RKO (cell line): ENCODE measurements at places on chromosomes 5 and 9.

- DNase-seq: no peak
These were observed 2.0 kb downstream of the MZB1 start for GRCh38 chr5:139387611-139388197.

DNA sequence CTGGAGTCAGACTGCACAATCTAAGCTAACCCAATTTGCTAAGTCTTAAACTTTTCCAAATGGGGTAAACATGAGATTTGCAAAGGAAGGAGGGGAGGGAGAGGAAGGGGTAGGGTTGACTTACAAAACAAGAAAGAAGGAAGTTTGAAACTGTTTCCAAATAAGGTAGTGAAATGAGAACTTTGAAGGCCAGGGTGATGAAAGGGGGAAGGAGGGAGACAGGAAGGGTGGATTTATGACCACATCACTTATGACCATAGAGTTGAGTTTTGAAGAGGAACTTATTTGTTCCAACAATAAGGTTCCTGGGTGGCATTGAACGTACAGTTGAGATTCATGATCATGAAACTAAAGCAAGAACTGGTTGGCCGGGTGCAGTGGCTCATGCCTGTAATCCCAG, 72.5 kb upstream of the DAPK1 start:
- DNase-seq: no peak

GRCh38 chr5:169923988-169924387, 56.3 kb downstream of the INSYN2B start:
- DNase-seq: no peak

DNA sequence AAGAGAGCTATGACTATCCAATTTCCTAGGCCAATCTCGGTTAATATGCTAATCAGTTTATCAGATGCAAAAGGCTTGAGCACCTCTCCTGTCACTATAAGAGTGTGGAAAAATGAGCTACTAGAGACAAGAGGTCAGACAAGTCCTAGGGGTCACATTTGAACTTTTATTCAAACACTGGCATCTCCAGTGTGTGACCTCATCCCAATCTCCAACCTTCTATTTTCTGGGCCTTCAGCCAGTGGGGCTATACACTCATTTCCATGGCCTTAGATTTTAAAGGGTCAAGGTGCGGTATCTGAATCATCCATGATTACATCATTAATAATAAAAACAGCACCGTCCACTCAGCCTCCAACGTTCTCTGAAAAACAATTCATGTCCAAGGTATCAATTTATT, 139.6 kb upstream of the LRRTM2 start:
- DNase-seq: peak; percentile 47

DNA sequence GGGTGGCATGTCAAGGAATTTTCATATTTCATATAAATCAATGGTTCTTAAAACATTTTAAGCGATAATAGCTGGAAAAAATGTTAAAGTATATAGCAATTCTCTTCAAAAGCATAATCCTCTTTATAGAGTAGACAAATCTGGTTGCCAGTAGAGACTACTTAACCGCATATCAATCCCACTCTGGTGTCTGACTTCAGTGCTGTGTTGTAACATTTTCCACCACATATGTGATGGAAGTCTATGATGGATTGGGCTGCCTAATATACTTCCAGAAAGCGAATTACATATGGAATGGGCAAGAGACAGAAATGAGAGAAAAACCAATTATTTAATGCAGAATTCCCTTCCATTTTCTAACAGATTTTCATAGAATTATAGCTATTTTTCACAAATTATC, 54.3 kb downstream of the FBN2 start:
- DNase-seq: no peak

GRCh38 chr5:139670369-139671095, 22.4 kb downstream of the CXXC5 start:
- no peak for DNase-seq

GRCh38 chr5:174636094-174636493, 88.3 kb upstream of the MSX2 start:
- DNase-seq: no peak

DNA sequence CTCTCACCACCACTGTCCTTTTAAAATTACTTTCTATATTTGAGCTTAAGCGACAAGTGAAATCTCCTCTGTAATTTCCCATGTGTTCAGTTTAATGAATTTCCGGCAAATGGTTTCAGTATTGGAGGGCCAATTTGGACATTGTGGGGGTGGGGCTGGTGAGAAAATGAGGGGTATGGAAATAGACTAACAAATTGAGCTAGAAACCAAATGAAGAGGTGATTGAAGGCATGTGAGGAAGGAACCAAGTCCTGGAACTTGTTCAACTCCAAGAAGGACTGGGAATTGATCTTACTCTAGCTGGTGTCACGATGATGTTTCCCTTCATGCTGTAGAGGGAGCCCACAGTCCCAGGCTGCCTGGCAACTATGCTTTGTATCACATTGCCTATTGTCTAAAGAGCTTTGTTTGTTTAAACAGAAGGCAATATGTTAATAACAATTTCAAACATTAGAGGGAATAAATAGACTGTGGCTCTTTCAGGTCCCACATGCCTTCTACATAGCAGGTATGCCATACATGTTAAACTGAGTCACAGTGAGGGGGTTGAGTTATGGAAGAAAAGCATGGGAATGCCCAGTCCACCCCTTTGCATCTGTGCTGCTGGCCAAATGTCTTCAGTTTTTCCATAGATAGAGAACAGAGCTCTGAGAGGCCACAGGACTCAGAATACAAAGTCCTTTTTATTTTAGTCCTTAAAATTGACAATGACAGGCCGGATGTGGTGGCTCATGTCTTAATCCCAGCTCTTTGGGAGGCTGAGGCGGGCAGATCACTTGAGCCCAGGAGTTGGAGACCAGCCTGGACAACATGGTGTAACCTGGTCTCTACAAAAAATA, 25.0 kb upstream of the MATR3 start:
- no peak for DNase-seq

GRCh38 chr5:110257971-110258370, 468.5 kb downstream of the TMEM232 start:
- DNase-seq: no peak

- peak; percentile 55 for DNase-seq
These were observed 366.9 kb upstream of the NUDT12 start for GRCh38 chr5:103929338-103930013.

DNA sequence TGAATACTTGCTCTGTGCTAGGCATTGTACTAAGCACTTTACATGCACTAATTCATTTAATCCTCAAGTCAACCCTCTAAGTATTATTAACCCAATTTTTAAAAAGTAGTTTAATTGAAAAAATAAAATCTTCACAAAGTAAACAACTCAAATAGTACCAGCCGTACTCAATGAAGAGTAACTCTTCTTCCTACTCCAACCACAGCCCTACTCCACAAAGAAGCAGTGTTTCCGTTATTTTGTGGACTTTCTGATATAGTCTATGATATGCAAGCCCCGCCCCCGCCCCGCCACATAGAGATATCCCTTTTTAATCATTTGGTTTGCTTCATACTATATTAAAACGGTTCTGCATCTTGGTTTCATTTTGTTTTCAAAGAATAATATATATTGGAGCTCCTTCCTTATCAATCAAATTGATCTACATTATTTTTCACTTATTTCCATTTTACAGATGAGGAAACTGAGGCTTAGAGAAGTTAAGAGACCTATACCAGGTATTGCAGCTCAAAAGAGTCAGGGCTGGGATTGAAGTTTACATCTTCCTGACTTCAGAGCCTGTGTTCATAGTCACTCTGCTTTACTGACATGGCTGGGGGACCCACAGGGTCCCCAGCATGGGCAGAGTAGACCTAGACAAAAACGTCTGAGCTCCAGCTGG, 78.6 kb downstream of the PCDH1 start:
- no peak for DNase-seq

GRCh38 chr5:95620870-95621838, 1.3 kb downstream of the GPR150 start:
- no peak for DNase-seq

GRCh38 chr9:132632413-132633129, 37.2 kb downstream of the DDX31 start:
- DNase-seq: no peak

GRCh38 chr5:69231851-69232250, 2.8 kb upstream of the CDK7 start:
- no peak for DNase-seq

- no peak for DNase-seq
These were observed 43.9 kb upstream of the SAP30L start for GRCh38 chr5:154401931-154402330.

DNA sequence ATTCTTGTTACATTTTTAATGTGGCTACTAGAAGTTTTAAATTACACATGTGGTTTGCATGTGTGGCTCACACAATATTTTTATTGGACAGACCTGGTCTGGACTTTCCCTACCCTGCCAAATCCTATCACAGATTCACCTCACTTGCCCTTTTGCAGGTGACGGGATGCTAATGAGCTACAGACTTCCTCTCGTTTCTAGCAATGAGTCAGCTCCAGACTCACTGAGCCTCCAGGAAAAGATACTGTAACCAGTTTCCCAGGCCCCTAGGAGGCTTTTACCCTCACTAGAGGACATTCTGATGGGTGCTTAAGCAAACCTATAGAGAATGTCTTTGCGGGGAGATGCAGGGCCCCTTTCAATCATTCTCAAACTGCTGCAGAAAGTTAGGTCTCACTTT, 135.4 kb downstream of the WDR41 start:
- DNase-seq: no peak

GRCh38 chr9:744046-744712, 97.3 kb upstream of the DMRT1 start:
- DNase-seq: no peak

GRCh38 chr5:67176936-67177335, 19.7 kb downstream of the CD180 start:
- no peak for DNase-seq

GRCh38 chr5:135112008-135112725, 78.1 kb upstream of the PITX1 start:
- no peak for DNase-seq

DNA sequence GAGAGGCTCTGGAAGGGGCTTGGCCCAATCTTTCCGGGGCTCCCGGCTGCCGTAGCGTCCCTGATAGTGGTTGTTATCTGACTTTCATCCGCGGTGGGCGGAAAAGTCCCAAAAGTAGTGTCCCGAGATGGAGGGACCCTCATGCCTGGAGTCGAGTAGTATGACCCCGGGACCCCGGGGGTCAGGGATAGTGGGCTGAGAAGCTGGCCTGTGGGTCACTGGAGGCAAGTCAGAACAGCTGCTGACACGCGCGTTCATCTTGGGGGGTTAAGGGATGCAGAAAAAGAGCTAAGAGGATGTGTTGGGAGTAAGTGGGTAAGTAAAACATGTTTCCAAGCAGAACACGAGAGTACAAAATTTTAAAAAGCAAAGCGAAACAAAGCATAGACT, 123.4 kb downstream of the TMEM161B start:
- no peak for DNase-seq
